ENCODE measurements at places on chromosomes 3 and 15. TPM values are rescaled to one million over a fixed set of nuclear protein-coding genes. Genes with fewer than 3 reads are reported as not detected.

The C3orf80 gene
- total RNA-seq = not detected

The NANOGP8 gene
- not detected for total RNA-seq

The GPR15 gene
- total RNA-seq = 1.4 TPM

The ZNF662 gene
- 0.36 TPM for total RNA-seq

The SOX14 gene
- total RNA-seq = not detected

The MORC1 gene
- total RNA-seq = not detected

The NFKBIZ gene
- 314 TPM for total RNA-seq
